ENCODE measurements at places on chromosomes 12 and 14. TPM values are rescaled to one million over a fixed set of nuclear protein-coding genes. Genes with fewer than 3 reads are reported as not detected.

- no peak for DNase-seq
Measured at GRCh38 chr14:42112108-42112507, 505.4 kb downstream of the LRFN5 start.

JPH4 gene
- total RNA-seq: 8.3 TPM

TMPRSS12 gene
- total RNA-seq: 0.45 TPM

- DNase-seq: no peak
Measured at GRCh38 chr12:71007781-71008404, 87.4 kb upstream of the PTPRR start.

DNA sequence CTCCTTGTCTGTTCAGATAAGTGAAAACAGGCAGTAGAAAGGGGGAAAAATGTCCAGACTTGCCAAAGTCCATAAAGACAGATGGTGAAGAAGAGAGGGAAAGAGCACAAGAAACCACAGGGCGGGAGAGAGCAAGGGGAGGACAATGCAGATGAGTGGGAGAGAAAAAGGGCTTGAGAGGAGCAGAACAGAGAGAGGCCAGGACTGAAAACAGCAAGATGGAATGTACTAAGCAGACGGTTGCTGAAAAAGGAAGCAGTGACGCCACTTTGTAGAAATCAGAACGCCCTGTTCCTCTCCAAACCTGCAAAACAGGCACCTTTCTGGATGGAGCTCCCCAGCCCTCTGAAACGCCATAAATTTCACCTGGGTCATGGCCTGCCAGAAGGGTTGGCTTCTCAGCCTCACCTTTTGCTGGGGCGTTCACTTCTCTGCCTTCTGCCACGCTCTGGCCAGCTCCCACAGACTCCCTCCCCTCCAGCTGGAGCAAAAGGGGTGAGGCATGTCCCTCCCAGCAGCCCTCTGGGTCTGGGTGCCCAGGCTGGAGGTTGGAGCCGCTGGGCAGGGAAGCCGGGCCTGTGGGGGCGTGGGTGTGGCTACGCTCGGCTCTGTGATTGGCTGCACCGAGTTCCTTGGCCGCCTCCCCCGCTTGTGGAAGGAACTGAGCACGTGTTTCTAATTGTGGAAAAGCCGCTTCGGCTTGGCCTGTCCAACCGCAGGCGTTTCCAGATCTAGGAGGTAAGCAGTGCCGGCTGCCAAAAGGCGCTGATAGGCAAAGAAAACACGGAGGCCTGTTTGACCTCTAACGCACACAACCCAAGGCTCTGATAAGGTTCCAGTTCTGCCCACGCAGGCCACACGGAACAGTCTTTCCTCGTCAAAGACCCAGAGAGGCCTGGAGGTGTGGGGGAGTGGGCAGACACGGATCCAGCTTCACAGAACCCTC is 29.3 kb downstream of the SLC7A8 start:
- DNase-seq: no peak

ZNF385A gene
- total RNA-seq: 47.3 TPM

GRCh38 chr14:21509432-21510143 is 1.6 kb downstream of the METTL3 start:
- DNase-seq: no peak

TMX1 gene
- 28.8 TPM for total RNA-seq

DNA sequence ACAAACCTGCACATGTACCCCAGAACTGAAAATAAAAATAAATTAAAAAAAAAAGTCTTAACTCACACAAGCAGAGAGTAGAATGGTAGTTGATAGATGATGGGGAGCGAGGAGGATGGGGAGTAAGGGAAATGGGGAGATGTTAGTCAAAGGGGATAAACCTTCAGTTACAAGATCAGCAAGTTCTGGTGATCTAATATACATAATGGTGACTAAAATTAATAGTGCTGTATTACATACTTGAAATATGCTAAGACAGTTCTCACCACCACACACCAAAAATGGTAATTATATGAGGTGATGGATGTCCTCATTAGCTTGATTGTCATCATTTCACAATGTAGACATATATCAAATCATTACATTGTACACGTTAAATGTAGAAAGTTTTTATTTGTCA is 3.2 kb upstream of the C12orf42 start:
- DNase-seq: no peak

DNA sequence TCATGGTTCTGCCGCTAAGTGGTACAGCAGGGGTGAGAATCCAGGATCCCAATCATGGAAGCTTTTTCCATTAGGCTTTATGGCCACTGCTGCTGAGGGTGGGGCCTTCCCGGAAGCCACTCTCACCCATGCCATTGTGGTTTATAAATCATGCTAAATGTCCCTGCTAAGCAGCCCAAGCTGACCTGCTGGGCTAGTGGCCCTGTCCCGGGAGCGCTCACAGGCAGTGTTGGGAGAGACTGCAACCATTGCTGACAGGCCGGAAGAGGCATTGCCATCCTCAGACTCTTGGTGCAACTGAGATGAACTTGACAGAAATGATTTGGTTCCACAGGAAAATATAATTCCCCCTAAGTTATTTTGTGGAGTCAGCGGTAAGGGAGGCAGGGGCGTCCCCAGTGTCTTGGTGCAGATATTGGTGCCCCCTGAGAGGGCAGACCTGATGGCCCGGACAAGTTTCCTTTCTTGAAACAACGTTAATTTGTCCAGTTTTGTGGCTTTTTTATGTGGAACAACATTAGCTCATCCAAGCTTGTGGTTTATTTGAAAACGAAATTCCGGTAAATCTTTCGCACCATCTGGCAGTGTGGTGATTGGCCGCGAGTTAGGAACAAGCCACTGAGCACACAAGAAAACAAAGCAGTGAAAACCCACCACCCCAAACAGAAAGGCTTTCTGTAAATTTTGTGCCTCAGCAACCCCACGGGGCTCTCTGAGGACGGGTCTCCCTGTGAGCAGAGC is 82.3 kb downstream of the SSPN start:
- DNase-seq: no peak

- DNase-seq: no peak
Measured at GRCh38 chr14:49594347-49595091, 4.2 kb upstream of the LRR1 start.

- no peak for DNase-seq
Measured at GRCh38 chr12:63945777-63946176, 101.3 kb downstream of the SRGAP1 start.

DNA sequence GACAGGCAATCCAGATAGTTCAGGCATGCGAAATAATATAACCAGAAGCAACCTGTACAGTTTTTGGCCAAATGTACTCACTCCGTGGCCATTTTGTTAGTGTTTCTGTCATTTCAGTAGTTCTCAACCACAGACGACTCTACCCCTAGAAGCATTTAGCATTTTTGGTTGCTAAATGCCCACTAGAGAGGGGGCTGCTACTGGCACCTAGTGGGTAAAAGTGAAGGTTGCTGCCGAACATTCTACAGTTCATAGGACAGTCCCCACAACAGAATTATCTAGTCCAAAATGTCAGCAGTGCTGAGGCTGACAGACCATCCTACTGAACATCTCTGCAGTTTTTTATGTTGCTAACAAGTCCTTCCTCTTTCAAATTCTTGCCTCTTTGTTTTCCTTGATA is 107.4 kb downstream of the TSHR start:
- no peak for DNase-seq

ADAM21 gene
- total RNA-seq: not detected

DNA sequence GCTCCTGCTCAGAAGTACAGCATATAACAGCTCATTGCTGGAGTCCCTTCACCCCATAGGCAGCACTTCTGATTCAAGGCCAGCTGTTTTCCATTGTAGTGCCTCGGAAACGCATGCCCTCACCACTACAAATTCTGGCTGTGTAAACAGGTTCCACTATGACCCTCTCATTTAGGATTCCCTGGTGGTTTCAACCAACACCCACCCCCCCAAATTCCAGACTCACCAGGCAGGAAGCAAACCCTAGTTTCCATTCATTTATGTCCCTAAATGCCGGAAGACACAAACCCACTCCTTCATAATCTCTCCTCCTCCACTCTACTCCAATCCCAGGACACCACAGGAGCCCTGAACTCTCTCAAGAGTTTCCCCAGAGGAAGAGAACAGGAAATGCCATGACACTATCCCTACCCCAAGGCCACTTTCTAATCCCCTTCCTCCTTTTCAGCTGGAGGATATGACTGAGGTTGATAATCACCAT is 75.9 kb upstream of the TMPO start:
- DNase-seq: peak; percentile 52

Data from type B pancreatic cell (in vitro differentiated cells).